ENCODE measurements at places on chromosomes 12 and 14. TPM values are rescaled to one million over a fixed set of nuclear protein-coding genes. Genes with fewer than 3 reads are reported as not detected.

The MAP3K12 gene
- 23.4 TPM for total RNA-seq

The GALNT8 gene
- total RNA-seq = 5.4 TPM

- no peak for DNase-seq
Measured at GRCh38 chr14:102323102-102323501, 3.6 kb downstream of the ZNF839 start.

The EIF2S3B gene
- total RNA-seq = 5.3 TPM

DNA sequence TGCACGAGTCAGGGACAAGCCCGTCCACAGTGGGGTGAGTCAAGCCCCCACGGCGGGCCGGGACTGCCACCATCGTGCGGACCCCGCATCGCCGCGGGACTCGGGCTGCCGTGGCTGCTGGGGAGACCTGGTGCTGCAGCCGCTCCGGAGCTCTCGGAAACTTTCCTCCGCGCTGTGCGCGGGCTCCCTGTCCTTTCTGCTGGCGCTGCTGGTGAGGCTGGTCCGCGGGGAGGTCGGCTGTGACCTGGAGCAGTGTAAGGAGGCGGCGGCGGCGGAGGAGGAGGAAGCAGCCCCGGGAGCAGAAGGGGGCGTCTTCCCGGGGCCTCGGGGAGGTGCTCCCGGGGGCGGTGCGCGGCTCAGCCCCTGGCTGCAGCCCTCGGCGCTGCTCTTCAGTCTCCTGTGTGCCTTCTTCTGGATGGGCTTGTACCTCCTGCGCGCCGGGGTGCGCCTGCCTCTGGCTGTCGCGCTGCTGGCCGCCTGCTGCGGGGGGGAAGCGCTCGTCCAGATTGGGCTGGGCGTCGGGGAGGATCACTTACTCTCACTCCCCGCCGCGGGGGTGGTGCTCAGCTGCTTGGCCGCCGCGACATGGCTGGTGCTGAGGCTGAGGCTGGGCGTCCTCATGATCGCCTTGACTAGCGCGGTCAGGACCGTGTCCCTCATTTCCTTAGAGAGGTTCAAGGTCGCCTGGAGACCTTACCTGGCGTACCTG is 1.1 kb downstream of the PDE3A start:
- DNase-seq = peak; percentile 5
